Activated gamma-delta T cell (primary cell): ENCODE measurements at places on chromosomes 6 and 20.

- DNase-seq = no peak
Observed at GRCh38 chr20:38253571-38253970, 7.0 kb downstream of the KIAA1755 start.

GRCh38 chr6:151067684-151068596, 171.8 kb upstream of the AKAP12 start:
- no peak for DNase-seq

DNA sequence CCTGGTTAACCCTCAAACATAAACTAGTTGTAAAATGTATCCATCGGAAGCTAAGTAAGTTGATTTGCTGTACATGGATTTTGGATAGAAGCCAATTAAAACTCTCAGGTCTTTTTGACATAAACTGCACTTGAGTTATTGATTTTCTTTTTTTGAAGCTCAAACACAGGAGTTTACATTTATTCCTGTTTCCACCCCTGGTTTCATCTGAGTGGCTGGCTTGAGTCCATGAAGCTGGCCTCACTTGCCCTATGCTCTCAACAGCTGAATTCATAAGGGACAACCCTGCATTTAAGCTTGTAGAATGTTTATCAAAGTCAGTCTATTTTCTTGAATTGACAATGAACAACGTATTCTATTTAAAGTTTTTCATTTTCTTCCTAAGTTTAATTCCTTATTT, 58.1 kb upstream of the PLEKHG1 start:
- DNase-seq = no peak

GRCh38 chr20:52869698-52870501, 102.3 kb upstream of the TSHZ2 start:
- no peak for DNase-seq

DNA sequence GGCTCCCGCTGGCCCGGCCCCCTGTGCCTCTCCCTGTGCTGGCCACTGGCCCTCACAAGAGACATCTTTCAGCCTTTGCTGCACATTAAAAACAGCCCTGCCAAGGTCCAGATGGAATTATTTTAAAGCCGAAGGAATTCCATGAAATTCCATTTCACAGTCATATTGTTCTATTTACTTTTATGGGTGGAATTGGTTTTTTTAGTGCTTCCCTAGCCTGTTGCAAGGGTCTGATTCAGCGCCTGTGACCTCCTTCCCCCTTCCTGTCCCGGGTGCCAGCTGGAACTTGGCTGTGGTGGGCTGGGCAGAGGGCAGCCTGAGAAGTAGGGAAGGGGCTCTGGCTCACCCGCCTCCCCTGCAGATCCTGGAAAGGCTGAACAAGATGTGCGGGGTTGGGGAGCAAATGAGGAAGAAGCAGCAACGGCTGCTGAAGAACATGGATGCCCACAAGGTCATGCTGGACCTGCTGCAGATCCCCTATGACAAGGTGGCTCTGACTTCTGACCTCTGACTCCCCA, 34.3 kb downstream of the UQCC2 start:
- DNase-seq = no peak

DNA sequence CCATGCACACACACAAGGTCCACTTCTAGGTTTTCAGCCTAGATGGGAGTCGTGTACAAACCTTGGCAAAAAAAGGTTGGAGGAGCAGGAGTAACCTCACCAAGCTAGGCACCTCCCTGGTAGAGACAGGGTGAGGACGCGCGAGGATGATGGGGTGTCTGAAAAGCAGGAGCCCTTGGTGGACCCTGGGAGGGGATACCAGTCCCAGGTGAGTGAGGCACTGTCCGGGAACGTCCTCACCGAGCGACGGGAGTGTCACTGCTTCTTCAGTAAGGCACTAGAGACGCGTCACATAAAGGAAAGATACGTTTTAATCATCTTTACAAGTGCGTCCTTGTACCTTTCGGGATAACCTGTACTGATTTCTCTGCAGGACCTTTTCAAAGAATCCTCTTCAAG, 29.4 kb upstream of the ZBP1 start:
- no peak for DNase-seq

GRCh38 chr20:35644806-35645205, 19.9 kb downstream of the CPNE1 start:
- no peak for DNase-seq

GRCh38 chr6:17930321-17930993, 57.0 kb downstream of the KIF13A start:
- no peak for DNase-seq

GRCh38 chr20:63202811-63203526, 13.0 kb downstream of the YTHDF1 start:
- DNase-seq = no peak
